Ureter (tissue), 1 donor: ENCODE measurements at places on chromosomes 13 and 19. TPM values are rescaled to one million over a fixed set of nuclear protein-coding genes. Genes with fewer than 3 reads are reported as not detected.

GRCh38 chr19:1533510-1534150, 9.8 kb downstream of the PLK5 start:
- no peak for DNase-seq

DNA sequence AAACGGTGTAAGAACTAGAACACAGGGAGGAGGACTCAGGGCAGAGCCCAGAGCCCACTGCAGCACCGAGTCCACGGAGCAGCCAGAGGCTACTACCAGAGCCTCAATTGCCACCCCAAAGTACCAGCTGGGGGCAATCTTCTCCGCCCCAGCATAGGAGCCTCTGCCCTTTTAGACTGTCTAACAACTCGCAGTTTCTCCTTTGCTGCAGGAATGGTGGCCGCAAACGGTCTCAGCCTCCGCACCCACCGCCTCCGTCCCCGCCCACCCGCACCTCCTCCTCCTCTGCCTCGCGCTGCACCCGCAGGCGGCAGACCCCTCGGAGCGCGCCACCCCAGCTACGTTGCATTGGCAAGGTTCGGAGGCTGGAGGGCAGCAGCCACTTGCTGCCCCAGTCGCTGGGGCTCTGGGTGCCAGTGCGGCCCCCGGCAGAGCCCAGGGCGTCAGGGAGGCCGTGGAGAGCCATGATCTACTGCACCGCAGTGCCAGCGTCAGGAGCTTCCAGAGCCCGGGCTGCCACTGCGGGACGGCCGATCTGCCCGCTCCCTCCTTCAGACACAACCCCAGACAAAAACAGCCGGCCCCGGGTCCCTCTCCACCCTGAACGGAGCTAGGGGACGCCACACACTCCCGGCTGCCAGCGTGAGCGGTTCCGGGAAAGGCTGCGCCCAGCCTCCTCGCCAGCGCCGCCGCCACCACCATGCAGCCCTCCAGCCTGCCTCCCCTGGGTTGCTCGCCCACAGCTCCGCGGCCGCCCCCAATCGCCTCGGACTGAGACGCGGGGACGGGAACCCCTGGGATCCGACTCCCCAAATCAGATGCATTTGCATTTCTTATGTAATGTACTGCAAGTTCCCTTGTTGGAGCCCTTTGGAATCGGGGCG, 1.8 kb downstream of the FGF14 start:
- DNase-seq = no peak

DNA sequence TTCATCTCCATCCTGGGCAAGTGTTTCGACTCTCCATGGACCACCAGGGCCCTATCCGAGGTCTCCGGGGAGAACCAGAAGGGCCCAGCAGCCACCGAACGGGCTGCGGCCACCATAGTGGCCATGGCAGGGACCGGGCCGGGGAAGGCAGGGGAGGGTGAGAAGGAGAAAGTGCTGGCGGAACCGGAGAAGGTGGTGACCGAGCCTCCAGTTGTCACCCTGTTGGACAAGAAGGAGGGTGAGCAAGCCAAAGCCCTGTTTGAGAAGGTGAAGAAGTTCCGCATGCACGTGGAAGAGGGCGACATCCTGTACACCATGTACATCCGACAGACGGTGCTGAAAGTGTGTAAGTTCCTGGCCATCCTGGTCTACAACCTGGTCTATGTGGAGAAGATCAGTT, 4.7 kb upstream of the MAP2K7 start:
- no peak for DNase-seq

DNA sequence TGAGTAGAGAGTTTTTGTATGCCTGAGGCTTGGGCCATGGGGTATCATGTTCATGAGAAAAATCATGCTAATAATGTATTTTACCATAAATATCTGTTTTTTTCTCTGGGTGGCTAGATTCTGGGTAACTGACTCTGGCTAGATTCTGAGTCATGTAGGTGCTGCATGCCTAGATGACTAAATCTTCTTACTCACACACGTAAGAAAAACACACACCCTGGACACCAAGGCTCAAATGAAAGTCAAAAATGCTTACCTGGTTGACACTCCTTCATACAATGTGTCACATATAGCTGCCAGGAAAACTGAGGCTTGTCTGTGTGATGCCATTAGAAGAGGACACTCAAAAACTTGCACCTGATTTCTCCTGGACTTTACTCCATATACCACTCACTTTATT, 597.4 kb upstream of the SLITRK1 start:
- DNase-seq = no peak

GRCh38 chr13:46012404-46012803, 40.1 kb downstream of the ZC3H13 start:
- DNase-seq = no peak

DNA sequence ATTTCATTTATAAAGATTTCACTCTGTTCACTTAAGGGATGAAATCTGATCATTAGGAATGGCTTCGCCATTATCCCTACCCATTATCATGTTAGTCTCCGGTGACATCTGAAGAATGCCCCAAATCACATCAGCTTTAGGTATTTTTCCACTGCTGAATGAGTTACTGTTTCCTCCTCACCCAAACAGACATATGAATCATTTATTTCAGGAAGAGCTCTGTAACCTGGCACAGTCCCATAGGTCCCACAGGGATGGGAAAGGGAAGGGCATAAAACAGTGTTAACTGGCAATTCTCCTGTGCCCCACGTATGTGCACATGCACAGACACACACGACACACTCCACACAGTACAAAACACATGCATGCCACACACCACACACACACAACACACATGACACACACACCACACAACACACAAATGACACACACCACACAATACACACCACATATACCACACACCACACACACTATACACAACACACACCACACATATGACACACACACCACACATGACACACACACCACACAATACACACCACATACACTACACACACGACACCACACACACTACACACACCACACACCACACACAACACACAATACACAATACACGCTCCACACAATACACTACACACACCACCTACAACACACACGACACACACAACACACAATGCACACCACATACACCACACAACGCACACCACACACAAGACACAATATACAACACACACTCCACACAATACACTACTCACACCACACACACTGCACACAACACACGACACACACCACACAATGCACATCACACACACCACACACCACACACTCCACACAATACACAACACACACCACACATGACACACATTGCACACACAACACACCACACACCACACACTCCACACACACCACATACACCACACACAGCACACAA, 15.4 kb downstream of the TMEM255B start:
- no peak for DNase-seq

DNA sequence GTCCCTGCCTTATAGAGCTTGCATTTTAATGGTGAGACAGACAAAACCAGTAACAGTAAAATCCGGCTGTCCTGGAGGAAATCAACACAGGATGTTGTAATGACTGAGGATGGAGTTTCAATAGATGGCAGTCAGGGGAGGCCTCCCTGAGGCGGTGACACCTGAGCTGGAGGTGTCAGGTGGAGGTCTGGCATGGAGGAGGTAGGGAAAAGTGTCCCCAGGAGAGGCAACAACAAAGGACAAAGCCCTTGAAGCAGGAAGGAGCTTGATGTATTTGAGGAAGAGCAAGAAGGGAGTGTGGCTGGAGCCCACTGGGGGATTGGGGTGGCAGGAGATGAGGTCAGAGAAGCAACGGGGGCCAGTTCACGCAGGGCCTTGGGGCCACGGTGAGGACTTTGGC, 7.8 kb downstream of the GRIN2D start:
- DNase-seq = no peak

- no peak for DNase-seq
Measured at GRCh38 chr13:65697843-65698242, 1532.3 kb downstream of the PCDH9 start.

DNA sequence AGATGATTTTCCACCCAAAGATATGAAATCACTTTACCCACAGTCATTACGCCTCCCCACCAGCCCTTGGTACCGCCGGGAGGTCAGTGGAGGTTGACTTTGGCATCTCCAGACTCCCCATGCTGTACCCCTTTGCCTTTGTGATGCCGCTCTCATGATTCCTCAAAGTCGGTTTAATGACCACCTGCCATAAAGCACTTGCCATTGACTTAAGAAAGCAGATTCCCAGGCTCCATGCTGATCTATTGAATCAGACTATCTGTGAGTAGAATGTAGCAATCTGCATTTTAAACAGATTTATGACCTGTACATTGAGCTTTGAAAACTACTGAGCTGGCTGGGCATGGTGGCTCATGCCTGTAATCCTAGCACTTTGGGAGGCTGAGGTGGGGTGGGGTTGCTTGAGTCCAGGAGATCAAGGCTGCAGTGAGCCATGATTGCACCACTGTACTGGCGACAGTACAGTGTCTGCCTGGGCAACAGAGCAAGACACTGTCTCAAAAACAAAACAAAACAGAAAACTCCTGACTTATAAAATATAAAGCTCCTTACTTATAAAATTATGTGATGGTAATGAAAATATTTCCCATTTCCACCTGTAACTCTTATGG, 235.2 kb downstream of the KLF5 start:
- DNase-seq = no peak

- peak; percentile 63 for DNase-seq
Measured at GRCh38 chr19:11481534-11482383, 913 bp upstream of the ELAVL3 start.

DNA sequence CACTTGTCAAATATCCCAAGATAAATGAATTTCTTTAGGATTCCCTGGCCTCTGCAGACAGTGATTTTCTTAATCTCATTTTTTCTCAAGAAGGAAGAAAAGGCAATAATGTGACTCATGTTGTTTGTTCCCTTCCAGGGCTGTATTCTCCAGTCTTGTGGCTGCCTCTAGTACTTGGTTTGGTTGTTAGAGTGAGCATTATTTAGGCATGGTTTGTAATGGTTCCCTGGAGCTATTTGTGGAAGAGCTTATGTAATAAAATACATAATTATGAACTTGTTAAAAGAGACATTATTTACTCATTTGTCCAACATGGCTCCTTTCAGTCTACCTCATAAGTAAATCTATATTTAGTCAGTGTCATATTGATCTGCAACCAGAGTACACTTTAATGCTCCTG, 270.4 kb downstream of the DCT start:
- no peak for DNase-seq

- DNase-seq = no peak
Measured at GRCh38 chr19:1567116-1567847, 843 bp downstream of the MEX3D start.

DNA sequence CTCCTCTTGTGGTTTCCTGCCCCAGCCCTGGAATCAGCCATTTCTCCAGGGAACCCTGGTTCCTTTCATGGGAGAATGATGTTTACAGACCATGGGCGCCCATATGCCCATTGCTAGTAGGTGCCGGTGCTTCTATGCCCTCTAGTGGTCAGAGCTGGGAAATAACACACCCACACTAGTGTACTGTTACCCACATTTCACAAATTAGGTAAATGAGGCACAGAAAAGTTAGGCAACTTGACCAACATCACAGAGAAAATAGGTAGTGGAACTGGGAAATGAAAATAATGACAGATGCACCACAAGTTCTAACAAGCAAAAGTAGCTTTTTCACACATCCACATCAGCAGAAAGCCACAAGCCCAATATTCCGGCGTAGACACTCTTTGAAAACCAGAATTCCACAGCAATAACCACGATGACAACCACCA, 1.3 kb upstream of the CEACAM3 start:
- DNase-seq = no peak

DNA sequence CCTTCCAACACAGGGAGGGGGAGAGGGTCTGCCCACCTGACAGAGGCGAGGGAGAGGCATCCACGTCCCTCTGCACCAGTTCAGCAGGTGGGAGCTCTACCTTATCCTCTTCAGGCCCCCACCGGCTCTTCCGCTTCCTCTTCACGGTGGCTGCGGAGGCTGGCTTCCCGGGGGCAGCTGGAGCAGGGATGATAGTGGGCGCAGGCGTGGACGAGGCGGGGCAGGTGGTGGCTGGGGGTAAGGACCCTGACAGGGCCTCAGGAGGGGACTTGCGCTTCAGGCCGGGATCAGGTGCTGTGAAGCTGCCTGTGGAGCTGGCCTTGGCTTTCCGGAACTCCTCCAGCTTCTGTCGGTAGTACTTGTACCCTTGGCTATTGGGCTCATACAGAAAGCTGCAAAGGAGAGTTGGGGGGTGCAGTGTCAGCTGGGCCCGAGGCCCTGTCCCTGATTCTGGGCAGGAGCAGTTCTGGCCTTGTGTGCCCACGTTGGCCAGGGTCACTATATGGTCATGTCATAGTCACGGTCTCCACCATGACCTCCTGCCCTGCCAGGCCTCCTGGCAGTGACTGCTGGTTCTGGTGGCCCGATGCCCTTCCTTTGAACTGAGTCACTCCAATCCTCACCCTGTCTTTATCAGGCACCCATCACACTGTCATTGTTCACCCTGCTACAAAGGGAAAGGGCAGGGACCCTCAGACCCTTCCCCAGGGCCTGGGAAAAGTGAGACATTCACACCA, 23.2 kb downstream of the SUGP1 start:
- no peak for DNase-seq

The ZNF829 gene
- 4.2 TPM for total RNA-seq

The EBI3 gene
- total RNA-seq = 1.5 TPM

The LENG9 gene
- total RNA-seq = 10.2 TPM

The ZNF570 gene
- total RNA-seq = 6.9 TPM

The ZNF773 gene
- 12.2 TPM for total RNA-seq

The SIGLEC8 gene
- 6.3 TPM for total RNA-seq

The TGFBR3L gene
- total RNA-seq = 2.2 TPM

The CEBPA gene
- 34.1 TPM for total RNA-seq

The FGF22 gene
- 0.29 TPM for total RNA-seq

The SMIM17 gene
- not detected for total RNA-seq
